ENCODE measurements at places on chromosomes 5 and 9.

DNA sequence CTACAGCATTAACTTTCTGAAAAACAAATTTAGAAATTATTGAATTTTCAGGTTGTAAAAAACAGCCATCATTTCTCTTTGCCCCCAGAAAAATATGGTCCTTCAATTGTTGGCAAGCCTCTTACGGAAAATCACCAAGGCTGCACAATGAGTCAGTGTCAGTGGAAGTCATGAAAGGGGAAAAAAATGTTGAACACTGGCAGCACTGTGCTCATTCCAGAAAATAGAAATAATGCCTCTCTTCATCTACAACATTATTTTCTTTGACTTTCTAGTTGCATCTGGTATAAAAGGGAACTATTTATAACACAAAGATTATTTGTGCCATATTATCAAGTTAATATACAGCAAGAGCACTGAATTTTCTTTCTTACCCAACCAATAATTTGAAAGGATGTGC, 26.7 kb upstream of the STK32A start:
- no peaks in the 10 kb centered on the region for H3K36me3 ChIP-seq
- H3K4me1 ChIP-seq: no peaks in the 10 kb centered on the region
- no peak for DNase-seq
- no peak overlapping the region for H3K27ac ChIP-seq
- no peak overlapping the region for H3K4me3 ChIP-seq
- no peaks in the 10 kb centered on the region for H3K27me3 ChIP-seq

DNA sequence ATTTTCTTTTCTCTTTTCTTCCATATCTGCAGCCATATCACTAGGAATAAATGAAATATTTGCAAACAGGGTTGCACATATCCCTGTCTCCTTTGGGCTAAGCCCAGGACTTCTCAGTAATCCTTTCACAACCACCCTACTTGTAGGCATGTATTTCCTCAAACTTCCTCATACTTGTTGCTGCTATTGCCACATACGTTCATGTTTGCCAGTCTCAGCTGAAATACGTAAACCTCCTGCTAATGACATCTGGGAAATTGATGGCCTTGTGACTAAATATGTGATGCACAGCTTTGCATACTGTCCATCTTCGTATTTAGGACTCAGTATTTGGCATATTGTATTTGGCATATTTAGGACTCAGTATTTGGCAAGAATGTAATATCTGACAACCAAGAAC, 224.6 kb downstream of the PLK2 start:
- no peak for DNase-seq
- H3K4me1 ChIP-seq: no peaks in the 10 kb centered on the region
- no peaks in the 10 kb centered on the region for H3K36me3 ChIP-seq
- no peaks in the 10 kb centered on the region for H3K27me3 ChIP-seq
- no peak overlapping the region for H3K4me3 ChIP-seq

DNA sequence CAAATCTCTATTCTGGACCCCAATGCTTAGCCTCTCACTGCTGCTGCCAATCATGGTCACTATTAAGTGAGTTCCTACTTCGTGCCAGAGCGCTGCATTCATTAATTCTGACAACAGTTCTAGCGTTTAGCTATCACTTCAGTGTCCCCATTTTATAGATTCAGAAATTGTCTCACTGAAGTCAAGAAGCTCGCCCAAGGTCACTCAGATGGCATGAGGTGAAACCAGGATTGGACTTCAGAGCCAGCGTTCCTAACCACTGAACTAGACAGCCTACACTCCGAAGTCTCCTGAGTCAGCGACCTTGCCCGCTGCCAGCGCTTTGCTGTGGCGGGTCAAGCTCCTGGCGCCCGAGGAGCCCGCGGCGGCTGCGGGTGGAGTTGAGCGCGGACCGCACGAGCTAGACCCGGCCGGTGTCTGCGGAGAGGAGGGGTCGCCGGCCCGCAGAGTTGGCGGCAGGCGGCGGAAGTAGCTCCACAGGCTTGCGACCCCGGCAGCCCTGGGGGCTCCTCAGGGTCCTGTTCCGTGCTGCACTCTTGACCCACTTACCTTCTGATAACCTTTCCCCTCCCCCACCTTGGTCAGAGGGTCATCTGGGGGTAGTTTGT, 2.1 kb upstream of the GABRB2 start:
- no peaks in the 10 kb centered on the region for H3K4me1 ChIP-seq
- H3K27me3 ChIP-seq: peaks cover 28% of the 10 kb centered on the region
- H3K36me3 ChIP-seq: no peaks in the 10 kb centered on the region
- peak; percentile 45 for DNase-seq
- H3K4me3 ChIP-seq: peak overlapping the region; percentile 57
- H3K27ac ChIP-seq: no peak overlapping the region

GRCh38 chr9:134937566-134938345, 20.0 kb upstream of the FCN1 start:
- no peak overlapping the region for H3K27ac ChIP-seq
- no peak overlapping the region for H3K4me3 ChIP-seq
- H3K36me3 ChIP-seq: no peaks in the 10 kb centered on the region
- DNase-seq: no peak

GRCh38 chr5:56681346-56681745, 134.0 kb upstream of the MAP3K1 start:
- H3K27me3 ChIP-seq: no peaks in the 10 kb centered on the region
- H3K4me1 ChIP-seq: peaks cover 2% of the 10 kb centered on the region
- H3K27ac ChIP-seq: no peak overlapping the region
- DNase-seq: no peak
- no peaks in the 10 kb centered on the region for H3K36me3 ChIP-seq

DNA sequence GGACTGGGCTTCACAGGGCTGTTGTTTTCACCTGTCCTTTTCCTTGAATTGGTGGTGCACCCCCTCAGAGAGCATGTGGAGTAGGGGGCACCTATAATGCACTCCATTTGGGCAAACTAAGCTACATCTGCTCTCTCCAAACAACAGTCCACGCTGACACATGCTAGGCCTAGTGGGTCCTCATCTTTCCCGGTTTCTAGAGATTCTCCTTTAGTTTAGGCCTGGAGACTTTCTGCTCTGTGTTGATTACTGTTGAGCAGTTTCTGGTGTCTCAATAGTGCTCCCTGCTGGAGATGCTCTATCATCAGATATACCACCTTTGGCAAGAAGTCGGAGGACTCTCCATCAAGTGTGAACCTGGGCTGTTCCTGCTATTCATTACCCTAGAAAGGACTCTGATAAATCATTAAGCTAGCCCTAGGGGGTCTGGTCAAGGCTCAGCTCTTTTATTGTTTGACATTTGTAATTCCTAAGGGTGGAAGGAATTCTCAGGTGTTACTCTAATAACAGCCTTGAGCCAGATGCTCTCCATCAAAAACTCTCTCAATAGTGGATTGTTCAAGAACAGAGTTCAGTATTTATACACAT, 64.0 kb upstream of the FYB1 start:
- H3K27me3 ChIP-seq: no peaks in the 10 kb centered on the region
- peak; percentile 76 for DNase-seq
- no peaks in the 10 kb centered on the region for H3K4me1 ChIP-seq
- no peaks in the 10 kb centered on the region for H3K36me3 ChIP-seq
- H3K4me3 ChIP-seq: no peak overlapping the region
- H3K27ac ChIP-seq: no peak overlapping the region

DNA sequence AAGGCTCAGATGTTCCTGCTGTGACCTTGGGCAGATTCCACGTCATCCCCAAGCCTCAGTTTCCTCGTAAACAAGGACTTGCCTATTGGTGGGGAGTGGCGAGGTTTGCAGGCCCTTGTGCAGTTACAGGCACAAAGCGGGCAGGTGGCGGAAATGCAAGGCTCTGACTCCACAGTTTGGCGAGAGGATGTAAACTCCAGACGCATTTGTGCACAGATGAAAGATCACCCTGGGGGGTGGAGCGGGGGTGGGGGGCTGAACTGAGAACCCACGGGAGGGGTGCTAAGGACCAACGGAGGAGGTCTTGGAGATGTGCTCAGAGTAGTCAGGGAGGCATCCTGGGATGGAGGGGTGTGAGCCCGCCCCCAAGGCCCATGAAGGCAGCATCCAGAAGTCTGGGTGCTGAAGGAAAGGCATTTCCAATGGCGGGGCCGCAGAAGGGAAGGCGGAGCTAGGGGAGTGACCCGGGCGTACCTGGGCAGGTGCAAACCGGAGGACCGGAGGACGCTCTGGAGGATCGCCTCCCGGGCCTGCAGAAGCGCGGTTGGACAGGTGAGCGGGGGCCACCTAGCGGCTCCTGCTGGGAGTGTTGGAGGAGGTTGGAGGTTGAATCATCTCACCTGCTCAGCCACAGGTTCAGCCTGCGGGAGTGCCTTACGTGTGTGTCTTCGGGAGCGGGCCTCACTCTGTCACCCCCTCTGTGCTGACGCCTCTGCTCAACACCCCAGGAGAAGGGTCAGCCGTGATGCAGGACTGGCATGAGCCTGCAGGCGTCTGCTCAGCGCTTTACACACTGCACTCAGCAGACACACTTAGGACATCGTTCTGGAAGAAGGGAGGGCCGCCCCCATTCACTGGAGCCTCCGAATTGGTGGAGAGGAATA, 1.9 kb upstream of the FIBCD1 start:
- no peak overlapping the region for H3K4me3 ChIP-seq
- H3K36me3 ChIP-seq: no peaks in the 10 kb centered on the region
- H3K27ac ChIP-seq: no peak overlapping the region

GRCh38 chr9:7358876-7359275, 440.7 kb downstream of the DMAC1 start:
- no peak overlapping the region for H3K27ac ChIP-seq
- DNase-seq: no peak
- no peaks in the 10 kb centered on the region for H3K27me3 ChIP-seq

DNA sequence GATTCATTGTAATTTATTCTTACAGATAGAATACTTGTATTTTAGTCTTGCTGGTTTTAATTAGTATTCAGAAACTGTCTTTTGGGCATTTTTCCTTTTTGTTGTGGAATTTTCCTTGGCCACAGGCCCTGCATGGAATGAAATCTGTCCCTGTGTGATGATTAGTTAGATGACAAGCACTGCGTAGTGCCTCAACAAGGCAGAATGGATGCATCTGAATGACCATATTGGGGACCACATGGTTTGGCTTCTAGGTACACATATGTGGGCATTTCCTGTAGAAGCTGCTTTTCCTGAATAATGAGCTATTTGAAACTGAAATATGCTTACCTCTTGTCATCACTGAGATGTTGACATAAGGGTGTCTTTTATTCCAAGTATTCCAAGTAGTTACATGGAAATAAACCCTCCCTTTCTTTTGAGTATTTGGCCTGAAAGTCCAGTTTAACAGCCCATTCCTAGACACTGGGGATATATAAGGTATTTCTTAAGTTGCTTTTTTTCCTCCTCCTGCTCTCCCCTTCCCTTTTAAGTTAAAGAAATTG, 147.3 kb downstream of the YTHDC2 start:
- no peaks in the 10 kb centered on the region for H3K4me1 ChIP-seq
- no peak overlapping the region for H3K4me3 ChIP-seq
- no peaks in the 10 kb centered on the region for H3K36me3 ChIP-seq
- no peaks in the 10 kb centered on the region for H3K27me3 ChIP-seq

DNA sequence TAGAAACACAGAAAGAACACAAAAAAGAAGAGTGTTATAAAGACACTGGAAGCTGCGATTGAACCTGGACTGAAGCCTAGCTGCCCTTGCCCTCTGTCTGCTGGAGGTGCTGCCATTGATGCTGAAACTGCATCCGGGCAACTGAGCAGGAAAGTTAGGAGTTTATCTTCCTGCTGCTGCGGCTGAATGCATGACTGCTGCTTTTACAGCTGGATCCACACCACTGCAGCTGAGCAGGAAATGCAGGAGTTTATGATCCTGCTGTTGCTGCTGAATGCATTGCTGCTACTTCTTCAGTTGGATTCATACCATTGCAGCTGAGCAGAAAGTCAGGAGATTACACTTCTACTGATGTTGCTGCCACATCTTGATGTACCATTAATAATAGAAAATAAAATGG, 21.8 kb upstream of the JAKMIP2 start:
- DNase-seq: no peak
- H3K27me3 ChIP-seq: no peaks in the 10 kb centered on the region
- H3K27ac ChIP-seq: no peak overlapping the region
- H3K36me3 ChIP-seq: no peaks in the 10 kb centered on the region
- no peaks in the 10 kb centered on the region for H3K4me1 ChIP-seq

GRCh38 chr5:64818245-64818644, 49.5 kb downstream of the CWC27 start:
- no peak overlapping the region for H3K4me3 ChIP-seq
- no peaks in the 10 kb centered on the region for H3K4me1 ChIP-seq
- DNase-seq: no peak

DNA sequence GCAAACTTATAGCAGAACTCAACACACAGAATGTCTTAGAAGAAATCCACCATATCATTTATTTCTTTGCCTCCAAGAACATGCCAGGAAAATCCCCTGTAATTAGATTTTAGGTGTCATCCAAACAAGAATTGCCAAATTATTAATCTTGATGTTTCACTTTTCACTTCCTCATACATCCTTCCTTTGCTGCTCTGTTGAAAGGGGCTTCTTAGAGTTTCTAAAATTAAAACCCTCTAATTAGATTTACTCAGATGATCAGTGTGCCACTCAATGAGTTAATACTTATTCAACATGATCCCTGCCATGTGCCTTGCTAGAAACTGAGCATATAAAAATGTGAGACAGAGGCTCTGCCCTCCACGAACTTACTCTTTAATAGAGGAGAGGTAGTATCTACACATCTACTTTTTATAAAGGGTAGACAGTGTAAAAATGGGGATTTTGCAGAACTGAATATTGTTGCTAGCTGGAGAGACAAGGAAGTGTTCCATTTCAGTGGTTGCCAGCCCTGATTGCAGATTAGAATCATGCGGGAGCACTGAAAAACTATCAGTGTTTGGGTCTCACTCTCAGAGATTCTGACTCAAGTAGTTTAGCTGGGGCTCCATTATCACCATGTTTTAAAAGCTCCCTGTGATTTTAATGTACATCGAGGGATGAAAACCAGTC, 498.4 kb downstream of the TLE4 start:
- no peak overlapping the region for H3K4me3 ChIP-seq
- no peaks in the 10 kb centered on the region for H3K27me3 ChIP-seq
- H3K4me1 ChIP-seq: no peaks in the 10 kb centered on the region
- no peak for DNase-seq

DNA sequence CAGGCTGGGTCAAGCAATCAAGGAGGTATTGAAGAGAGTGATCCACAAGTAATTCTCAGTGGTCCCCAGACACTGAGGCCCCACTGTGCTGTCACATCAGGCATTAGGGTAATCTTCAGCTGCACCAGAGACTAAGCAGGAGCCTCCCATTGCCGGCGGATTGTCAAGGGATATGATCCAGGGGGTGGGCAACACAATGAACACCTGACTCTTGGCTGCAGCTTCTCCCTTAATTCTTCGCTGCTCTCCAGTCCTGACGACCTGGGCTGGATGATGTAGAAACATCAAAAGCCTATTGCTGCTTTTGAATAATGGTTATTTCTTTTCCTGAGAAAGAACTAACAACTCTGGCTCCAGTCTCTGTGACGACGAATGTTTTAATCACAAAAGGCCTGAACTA, 78.4 kb upstream of the IFNK start:
- H3K27ac ChIP-seq: no peak overlapping the region
- H3K27me3 ChIP-seq: no peaks in the 10 kb centered on the region
- H3K36me3 ChIP-seq: peaks cover 6% of the 10 kb centered on the region
- DNase-seq: no peak
- no peak overlapping the region for H3K4me3 ChIP-seq
